Kidney epithelial cell (primary cell): ENCODE measurements at places on chromosomes 16 and 17.

- DNase-seq = no peak
Observed at GRCh38 chr17:44467108-44467507, 36.1 kb downstream of the GPATCH8 start.

GRCh38 chr16:29900102-29900887, at the start of gene ASPHD1:
ASPHD1 (plus strand) TSS chr16:29900488; CDS start chr16:29900972, 484 bp downstream.
- peak; percentile 64 for DNase-seq

DNA sequence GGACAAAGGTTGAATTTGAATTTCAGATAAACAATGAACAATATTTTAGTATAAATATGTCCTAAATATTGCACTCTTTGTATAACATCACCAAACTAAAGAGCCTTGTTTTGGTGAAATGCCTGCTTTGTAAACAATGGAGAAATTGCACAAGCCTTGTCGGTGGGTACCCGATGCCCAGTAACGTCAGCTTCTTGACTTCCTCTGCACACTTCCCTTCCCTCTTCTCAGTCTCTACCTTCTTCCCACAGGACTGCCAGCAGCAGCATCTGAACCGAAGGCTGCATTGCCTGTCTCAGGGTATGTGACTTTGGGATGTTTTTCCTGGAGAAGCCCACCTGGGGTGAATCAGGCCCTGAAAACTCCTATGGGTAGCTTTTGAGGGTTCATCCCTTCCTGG, 113.9 kb downstream of the UTP18 start:
- DNase-seq = no peak

DNA sequence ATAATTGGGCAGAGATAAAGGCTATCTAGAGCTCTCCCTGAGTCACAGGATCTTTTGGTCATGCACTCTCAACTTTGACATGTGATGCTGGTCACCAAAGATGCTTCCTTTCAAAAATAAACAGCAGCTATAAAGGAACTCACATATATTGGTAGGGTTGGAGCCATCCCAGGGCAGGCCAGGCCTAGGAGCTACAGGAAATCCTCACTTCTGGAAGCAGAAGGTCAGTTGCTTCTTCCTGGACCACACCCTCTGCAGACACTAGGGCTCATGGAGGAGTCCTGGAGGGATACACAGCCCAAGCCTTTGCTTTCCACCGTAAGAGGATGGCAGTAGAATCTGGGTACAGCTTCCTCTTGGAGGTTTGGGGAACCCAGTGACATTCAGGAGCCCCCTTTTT, 24.6 kb downstream of the SOST start:
- DNase-seq = no peak

GRCh38 chr16:50479771-50480170, 68.4 kb upstream of the NKD1 start:
- DNase-seq = no peak
